LHCN-M2 (cell line): ENCODE measurements at places on chromosomes 11 and 22.
A peak's percentile ranks its signal among the peaks of the same experiment; 100 is the strongest.

DNA sequence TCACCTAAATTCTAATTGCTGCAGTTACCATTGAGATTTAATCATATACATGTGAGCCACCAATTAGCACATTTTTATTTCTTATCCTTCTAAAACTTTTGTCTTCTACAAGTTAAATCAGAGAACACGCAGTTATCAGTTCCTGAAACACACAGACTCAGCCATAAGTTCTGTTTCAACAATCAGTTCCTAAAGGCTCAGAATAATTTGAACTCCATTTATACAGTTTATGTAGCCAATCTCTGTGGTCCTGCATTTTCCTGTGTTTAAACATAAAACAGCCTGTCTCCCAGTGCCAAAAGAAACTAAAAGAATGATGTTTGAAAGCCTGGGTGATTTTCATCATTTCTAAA is 2.9 kb downstream of the PLAAT3 start:
- DNase-seq: no peak

DNA sequence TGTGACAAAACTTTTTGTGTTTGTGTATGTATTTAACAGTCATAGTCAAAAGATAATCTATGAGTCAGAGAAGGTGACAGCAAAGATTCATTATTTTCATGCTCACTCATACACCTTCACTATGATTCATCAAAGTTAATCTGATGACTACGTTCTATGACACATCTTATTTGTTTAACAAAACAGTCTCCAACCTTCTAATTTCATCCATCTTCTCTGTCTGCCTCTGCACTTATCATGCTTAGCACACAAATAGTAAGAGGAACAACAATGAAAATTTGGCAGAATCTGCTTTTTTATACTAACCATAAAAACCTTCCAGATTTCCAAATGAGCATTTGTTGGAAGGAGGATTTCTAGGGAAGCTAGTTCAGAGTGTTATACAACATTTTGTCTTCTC is 568.9 kb downstream of the LUZP2 start:
- no peak for DNase-seq

DNA sequence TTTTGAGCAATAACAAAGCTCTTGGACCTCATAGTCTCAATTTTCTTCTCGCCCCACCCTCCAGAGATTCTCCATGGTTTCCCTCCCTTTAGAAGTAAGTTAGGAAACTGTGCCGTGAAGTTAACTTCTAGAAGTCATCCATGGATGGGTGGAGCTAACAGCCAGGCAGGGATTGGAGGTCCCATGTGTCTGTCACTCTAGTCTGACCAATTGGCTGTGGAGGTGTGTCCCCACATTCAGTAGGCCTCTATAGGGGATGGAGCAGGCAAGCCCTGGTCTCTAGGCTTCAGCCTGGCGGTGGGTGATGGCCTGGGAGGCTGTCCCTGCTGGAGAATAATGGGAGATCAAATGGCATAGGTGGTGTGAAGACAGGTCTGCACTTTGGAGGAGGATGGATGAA is 50.7 kb downstream of the TP53I11 start:
- DNase-seq: peak; percentile 62

GRCh38 chr11:2787816-2788167 is 88.0 kb upstream of the KCNQ1OT1 start:
- DNase-seq: no peak

DNA sequence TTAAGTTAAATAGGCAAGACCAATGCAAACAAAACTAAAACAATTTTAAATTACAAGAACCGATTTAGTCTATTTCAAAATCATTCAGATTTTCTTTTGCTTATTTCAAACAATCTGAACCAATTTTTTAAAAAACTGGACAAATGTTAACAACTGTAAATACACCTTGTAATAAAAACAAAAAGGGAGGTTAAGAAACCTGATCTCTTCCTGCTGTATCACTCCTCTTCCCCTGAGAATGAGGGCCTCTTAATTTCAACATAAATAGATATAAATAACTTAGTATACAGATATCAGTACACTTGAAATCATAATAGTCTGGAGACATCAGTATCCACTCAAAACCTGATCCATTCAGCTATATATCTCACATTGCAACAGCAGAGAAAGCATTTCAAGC is 346.6 kb downstream of the TTC28 start:
- no peak for DNase-seq

DNA sequence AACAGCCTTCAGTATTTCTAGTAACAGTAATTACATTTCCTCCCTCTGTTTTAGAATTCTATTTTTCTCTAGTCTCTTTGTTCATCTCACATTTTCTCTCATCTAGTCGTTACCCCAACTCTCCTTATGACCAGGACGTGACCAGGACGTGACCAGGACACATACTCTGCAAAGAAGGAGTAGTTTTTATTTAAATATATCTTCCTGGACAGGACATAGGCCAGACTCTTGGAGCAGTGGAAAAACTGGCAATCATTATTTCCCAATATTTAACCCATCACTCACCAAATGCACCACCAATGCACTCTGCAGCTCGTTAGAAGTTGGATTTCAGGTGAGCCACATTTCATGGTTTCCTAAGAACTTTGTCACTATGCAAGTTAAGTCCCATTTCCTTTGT is 40.3 kb upstream of the POGLUT3 start:
- no peak for DNase-seq

- DNase-seq: no peak
Observed at GRCh38 chr11:109521571-109522086, 99.6 kb downstream of the C11orf87 start.

DNA sequence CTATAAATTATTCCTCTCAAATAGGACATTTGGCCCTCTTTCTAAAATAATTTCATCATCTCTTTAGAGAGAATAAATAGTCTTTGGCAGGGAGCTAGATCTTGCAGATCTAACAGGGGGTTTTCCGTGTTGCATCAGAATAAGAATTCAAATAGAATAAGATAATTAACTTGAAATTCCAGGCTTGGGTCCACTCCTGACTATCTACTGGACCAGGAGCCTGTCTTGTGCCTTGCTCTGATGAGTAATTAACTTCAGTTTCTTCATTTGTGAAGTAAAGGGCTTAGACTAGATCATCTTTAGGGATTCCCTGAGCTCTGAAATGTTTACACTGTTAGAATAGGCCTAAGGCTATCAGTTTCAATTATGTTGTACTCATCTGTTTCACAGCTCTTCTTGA is 23.5 kb upstream of the TMEM123 start:
- no peak for DNase-seq

DNA sequence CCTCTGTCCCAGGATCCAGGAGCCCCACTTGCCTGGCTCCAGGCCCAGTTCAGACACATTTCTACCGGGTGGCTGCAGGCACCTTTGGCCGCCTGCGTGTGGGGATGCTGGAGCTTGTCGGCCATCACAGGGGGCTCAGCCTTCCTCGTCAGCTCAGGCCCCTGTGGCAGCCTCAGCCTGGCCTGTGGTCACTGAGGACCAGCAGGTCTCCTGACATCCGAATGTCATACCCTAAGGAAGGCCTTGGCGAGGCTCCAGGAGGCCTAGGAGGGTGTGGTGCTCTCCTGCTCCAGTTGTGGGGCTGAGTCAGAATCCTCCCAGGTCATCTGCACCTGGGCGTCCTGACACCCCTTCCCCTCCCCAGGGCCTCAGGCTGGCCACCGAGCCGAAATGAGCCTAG is 14.9 kb upstream of the SOX10 start:
- DNase-seq: no peak

DNA sequence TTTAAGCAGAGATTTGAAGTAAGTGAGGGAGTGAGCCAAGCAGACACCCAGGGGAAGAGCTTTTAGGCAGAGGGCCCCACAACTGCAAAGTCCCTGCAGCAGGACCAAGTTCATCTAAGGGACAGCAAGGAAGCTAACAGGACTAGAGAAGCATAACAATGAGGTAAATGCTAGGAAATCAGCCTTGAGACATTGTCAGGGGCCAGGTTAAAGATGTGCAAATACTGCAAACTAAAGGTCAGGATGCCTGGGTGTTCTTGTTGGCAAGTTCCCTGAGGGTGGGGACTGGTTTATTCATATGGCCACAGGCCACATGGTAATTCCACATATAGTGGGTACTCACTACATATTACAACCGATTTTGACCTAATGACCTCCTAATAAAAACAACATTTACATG is 399.2 kb upstream of the NARS2 start:
- no peak for DNase-seq

DNA sequence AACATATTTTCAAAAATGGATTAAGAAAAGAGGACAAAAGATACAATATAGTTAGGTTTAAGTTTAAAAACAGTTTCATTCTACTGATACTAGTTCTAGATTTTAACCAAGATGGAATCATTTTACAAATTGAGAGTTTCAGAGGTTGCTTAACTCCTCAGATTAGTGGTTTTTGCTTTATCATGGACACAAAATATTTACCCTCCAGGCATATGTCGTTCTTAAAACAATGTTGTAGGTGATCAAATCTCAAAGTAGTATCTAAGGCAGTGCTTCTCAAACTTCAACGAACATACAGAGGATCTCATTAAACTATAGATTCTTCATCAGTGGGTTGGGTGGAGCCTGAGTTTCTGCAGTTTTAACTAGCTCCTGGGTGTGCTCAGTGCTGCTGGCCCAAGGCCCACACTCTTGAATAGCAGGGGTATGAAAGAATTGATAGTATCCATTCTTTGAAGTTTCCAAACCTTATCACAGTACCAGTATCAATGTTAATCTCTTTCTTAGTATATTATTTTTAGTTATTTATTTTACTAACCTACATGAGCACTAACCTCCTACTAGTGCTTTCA is 48.0 kb downstream of the YAP1 start:
- DNase-seq: no peak

DNA sequence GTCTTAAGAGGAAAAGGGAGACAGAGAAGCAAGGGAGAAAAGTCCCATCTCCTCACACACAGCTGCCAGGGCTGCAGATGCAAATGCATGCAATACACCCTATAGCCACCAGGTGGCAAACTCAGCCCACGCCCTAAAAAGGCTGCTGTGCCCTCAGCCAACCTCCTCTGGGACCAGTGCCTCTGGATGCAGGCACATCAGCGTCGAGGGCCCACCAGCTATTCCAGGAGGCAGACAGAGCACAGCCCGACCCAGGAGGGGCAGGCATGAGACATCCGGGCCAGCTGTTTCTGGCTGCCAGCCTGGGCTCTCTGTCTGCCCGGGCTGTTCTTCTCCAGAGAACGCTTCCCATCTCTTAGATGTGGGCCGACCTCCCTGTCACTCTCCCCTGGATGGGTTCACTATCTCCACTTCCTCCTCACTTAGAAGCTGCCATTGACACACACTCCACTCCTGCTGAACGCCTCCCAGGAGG is 39.7 kb downstream of the TPBGL start:
- peak; percentile 70 for DNase-seq

DNA sequence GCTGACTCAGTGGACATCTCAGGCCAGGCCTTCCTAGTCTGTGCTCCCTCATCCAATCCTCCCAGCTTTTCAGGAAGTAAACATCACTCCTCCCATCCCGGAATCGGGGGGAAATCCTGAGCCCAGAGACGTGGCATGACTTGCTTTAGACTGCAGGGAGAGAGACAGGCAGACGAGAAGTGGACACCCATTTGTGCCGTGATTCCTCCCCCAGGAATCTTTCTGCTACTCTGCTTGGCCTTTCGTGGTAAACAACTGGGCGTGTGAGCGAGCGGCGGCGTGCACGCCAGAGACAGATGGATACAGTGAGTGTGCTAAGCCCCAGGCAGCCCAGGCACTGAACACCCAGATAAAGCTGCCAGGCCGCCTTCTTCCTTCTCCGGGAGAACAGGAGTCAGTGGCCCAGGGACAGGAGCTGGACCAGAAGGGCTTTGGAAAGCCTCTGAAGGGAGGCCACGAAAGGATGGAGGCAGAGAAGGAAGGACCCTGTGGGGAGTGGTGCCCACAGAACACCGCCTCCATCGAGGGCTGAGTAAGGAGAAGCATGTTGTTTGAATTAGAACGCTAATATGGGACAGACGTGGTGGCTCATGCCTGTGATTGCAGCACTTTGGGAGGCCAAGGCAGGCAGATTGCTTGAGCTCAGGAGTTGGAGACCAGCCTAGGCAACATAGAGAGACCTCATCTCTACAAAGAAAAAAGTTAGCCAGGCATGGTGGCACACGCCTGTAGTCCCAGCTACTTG is 53.0 kb upstream of the PRR5 start:
- peak; percentile 64 for DNase-seq

- no peak for DNase-seq
Observed at GRCh38 chr11:70524096-70524922, 126.0 kb downstream of the CTTN start.

DNA sequence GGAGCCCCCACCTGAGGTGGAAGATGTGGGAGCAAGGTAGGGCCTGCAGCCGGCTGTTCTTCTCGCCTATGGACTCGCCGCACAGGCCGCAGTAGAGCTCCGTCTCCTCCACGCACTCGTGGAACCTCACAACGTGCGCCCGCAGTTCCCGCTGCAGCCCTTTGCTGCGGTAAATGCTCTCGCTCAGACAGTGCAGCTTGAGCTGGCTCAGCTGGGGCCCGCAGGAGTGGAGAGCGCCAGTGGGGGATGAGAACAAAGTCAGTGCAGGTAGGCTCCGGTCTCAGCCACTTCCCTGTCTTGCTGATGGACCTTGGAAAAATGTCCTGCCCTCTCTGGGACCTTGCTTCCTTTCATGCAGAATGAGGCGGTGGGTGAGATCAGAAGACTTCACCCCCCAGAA is 10.2 kb downstream of the RAPSN start:
- no peak for DNase-seq

DNA sequence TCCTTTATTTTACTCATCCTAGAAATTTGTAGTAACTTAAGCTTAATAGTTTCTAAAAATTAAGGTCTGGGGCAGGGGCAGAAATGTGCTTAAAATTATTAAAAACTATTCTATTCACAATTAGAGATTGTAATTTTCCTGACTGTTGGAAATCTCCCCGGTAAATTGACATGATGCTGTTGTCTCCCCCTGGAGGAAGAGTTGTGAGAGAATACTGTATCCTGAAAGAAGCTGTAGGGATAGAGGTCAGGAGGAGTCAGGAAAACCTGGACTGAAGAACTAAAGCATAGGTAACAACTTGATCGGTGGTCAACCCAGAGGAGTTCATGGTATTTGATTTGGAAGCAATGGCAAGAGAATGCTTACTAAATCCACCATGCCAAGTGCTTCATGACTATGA is 16.2 kb upstream of the ESAM start:
- DNase-seq: no peak

- DNase-seq: peak; percentile 98
Observed at GRCh38 chr22:23113067-23113846, 28.5 kb downstream of the RSPH14 start.

DNA sequence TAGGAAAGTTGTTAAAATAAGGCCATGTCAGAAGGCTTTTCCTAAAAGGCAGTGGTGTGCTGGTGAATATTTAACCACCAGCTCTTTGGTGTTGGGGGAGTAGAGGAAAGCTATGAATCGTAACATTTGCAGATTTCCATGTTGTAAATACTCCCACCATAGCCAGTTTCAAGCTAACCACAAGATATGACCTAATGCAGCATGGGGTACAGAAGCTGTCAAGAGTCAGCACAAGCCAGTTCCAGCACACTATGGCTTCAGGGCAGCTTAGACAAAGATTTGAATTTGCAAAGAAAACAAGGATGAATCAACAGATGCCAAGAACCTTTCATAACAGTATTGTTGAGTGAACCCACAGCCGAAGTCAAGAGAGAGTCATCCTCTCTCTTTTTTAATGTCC is 40.0 kb downstream of the COMMD9 start:
- peak; percentile 86 for DNase-seq

GRCh38 chr11:128095466-128095981 is 491.8 kb downstream of the ETS1 start:
- DNase-seq: peak; percentile 80

- no peak for DNase-seq
Observed at GRCh38 chr11:67530282-67530592, 7.0 kb upstream of the CABP2 start.
